ENCODE measurements at places on chromosomes 5 and 9.

- DNase-seq, result no peak
Measured at GRCh38 chr5:10768328-10768899, 7.4 kb upstream of the DAP start.

- DNase-seq, result no peak
Measured at GRCh38 chr9:37410969-37411785, 11.3 kb upstream of the GRHPR start.

DNA sequence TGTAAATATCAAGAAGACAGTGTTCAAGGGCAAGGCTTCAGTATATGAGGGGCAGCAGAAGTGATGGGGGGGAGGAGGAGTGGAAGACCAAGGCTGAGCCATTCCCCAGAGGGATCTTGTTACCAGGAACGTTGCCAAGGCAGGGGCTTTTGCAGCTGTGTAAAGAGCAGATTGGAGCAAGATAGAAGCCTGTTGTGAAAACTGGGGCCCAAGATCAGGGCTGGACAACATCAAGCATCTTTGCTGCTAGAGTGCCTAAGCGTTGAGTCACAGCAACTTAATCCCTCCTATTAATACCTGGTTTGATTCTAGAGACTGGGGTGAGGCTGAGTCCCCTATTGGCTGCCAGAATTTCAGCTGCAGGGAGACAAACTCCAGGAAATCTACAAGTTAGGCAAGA is 18.4 kb upstream of the ERCC6L2 start:
- no peak for DNase-seq

GRCh38 chr5:92119110-92119509 is 736.0 kb upstream of the ARRDC3 start:
- no peak for DNase-seq

DNA sequence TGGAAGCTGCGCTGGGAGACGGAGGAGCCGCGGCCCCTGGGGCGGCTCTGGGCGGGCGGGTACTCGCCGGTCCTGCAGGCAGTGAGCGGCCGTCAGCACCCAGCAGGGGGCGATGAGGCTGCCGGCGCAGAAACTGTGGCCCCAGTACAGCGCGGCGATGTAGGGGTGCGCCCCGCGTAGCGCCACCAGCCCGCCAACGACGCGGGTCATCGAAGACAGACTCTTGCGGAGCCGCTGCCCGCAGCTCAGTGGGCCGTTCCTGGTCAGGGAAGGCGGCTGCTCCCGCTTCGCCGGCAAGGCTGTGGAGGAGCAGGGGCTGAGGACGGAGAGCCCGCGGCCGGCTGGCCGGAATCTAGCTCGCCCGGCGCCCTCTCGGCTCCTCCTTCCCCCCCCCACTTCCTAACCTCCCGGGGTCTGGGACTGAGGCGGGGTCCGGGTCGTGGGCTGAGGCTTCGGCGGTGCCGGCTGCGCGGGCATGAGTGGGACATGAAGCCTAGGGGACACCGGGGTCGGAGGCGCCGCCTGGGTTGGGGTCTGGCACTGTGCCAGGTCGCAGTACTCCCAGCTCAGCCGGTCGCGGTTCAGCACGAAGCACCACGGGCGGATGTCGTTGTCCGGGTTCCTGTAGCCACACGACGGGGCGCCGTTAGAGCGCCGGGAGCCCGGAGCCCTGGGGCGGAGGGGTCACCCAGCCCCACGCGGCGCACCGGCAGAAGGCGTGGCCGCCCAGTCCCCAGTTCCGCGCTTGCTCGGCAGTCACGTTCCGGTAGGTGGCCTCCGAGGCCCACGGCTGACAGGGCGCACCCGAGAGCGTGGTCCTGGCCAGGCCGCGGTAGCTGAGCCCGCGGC is 3.6 kb upstream of the PFN3 start:
- DNase-seq, result no peak

DNA sequence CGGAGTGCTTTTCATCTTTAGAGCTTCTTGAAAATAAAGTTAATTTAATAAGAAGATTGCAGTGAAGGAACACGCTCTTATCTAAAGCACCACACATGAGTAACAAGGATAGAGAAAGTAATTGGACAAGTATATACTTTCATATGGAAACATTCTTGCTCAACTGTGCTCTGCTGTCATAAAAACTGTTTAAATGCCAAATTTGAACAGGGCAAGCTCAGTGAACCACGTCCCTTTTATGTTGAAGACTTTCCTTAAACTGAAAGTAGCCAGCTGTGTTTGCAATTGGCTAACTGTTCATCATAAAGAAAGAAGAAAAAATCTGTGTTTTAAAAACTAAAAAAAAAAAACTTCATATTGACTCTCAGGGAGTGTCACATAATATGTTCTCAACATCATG is 1610.7 kb upstream of the C9orf72 start:
- DNase-seq, result no peak

Data from stromal cell of bone marrow (primary cell).